Activated T-helper 1 cell treated with anti-CD3 and anti-CD28 coated beads, Interleukin-2, amount 50 U/mL, for 16 hours (primary cell): ENCODE measurements at places on chromosomes 1 and 21.

GRCh38 chr1:160474392-160475242 is 48.4 kb downstream of the SLAMF6 start:
- DNase-seq: no peak

GRCh38 chr1:174415506-174415905 is 32.3 kb upstream of the GPR52 start:
- DNase-seq: no peak

DNA sequence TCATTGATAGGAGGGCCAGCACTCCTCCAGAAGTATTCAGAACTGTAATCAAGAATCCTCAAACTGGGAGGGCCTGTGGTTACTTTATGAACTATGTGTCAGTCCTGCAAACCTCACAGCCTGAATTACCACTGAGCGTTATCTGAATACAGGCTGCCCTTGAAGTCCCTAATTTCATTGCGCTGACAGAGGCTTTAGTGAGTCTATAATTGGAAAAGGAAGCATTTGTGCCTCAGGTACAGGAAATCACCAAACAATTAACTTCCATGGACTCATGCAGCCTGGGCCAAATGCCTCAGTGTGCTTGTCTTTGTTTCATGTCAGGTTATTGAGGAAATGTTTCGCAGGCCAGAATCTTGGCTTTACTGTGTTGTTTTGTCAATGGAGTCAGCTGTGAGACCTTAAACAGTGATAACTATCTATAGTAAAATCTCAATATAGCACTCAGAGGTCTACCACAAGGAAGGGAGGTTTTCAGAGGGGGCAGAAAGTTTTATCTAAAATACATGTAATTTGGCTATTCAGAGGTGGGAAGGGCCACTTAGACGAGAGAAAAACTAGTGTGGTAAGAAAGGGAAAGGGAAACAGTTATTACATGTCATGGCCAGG is 32.9 kb upstream of the DOCK7 start:
- no peak for DNase-seq

- DNase-seq: no peak
These were observed 591.7 kb downstream of the PLPP3 start for GRCh38 chr1:55987491-55988249.

DNA sequence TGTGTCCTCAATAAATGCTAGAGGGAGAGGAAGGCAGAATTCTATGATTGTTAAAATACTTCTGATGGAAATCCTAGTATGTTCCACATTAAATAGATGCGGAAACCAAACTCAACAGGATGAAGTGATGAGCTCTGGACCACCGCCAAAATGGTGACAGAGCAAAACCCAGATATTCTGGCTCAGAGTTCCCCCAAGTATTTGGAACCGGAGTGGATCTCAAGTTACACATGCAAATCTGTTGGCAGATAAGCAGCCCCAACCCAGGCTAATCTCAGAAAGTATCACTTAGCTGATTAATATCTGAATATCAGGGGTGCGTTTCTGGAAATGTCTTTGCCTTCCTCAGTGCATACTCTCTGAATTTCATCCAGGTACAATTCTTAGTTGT is 17.4 kb upstream of the GRHL3 start:
- no peak for DNase-seq
